ENCODE measurements at places on chromosomes 5 and 9.

GRCh38 chr9:103811462-103811861, 282.6 kb upstream of the SMC2 start:
- no peak for DNase-seq

- DNase-seq: no peak
Observed at GRCh38 chr9:123893831-123894460, 36.0 kb downstream of the DENND1A start.

DNA sequence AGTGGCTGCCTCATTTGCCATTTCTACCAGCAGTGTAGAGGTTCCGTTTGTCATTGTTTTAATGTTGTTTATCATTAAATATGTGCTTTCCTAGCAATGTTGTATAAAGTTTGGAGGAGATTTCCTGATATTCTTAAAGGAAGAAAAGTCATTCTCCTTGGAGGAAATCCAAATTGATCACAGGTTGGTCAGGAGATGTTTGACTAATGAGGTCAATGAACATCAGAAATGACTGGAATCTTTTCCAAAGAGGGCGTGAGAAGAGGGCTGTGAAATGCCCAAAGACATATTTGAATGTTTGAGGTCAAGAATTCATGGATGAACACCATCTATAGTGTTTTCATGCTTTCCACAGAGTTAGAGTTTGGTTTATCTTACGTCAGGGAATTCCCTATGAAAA, 471.3 kb downstream of the MAT2B start:
- DNase-seq: no peak

- no peak for DNase-seq
Observed at GRCh38 chr5:154351566-154351965, 94.2 kb upstream of the SAP30L start.

DNA sequence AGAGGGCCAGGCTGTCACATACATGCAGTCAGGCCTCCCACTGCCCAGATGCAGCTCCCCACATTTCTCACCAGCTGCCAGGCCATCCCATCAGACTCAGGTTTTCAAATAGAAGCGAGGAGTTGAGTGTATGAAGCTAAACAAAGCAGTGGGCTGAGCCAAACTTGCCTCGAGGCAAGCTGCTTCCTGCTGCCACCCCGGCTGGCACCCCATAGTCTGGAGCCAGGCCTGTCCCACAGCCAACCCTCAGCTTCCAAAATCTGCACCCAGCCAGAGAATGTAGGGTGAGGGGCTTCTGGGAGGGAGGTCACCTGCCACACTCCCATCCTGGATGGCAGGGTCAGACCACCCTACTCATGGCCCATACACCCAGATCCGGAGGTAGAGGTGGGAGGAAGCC, 22.3 kb upstream of the ALDH1B1 start:
- no peak for DNase-seq

GRCh38 chr5:143759396-143760130, 52.4 kb upstream of the HMHB1 start:
- peak; percentile 57 for DNase-seq

- no peak for DNase-seq
Observed at GRCh38 chr9:2531481-2531880, 90.1 kb upstream of the VLDLR start.

DNA sequence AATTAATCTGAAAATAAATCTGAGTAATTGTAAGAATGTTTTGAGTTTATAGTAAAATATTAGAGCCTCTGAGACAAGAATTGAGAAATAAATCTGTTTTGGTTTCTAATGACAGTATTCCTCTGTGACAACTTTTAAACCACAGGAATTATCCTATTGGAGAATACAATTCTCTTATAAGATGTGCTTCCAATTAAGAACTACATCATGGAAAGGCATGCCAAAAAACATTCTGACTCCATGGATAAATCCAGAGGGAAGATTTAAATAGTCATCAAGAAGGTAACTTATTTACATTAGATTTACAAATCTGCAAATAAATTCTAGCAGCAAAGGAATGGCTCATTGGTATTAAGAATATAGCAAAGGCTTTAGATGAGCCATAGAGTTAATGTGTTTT, 178.3 kb upstream of the ACOT12 start:
- DNase-seq: no peak

GRCh38 chr5:14753947-14754346, 89.4 kb downstream of the OTULIN start:
- no peak for DNase-seq

- DNase-seq: peak; percentile 33
Observed at GRCh38 chr5:149371296-149371962, 7.7 kb downstream of the IL17B start.

DNA sequence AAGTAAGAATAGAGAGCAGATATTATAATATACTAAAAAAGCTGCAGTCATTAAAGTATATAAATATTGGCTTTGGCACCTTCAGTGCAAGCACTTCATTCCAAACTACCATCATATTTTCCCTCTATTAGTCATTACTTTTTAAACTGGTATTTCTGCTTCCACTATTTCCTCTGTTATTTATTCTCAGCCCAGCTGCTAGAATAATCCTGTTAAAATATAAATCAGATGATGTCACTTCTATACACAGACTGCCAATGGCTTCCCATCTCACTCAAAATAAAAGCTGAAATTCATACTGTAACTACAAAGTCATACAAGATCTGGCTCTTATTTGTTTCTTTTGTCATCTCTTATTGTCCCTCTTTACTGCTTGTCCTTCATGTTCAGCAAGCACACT, 432.9 kb downstream of the TLE4 start:
- DNase-seq: no peak

GRCh38 chr5:154287136-154287535, 96.6 kb downstream of the GALNT10 start:
- no peak for DNase-seq

DNA sequence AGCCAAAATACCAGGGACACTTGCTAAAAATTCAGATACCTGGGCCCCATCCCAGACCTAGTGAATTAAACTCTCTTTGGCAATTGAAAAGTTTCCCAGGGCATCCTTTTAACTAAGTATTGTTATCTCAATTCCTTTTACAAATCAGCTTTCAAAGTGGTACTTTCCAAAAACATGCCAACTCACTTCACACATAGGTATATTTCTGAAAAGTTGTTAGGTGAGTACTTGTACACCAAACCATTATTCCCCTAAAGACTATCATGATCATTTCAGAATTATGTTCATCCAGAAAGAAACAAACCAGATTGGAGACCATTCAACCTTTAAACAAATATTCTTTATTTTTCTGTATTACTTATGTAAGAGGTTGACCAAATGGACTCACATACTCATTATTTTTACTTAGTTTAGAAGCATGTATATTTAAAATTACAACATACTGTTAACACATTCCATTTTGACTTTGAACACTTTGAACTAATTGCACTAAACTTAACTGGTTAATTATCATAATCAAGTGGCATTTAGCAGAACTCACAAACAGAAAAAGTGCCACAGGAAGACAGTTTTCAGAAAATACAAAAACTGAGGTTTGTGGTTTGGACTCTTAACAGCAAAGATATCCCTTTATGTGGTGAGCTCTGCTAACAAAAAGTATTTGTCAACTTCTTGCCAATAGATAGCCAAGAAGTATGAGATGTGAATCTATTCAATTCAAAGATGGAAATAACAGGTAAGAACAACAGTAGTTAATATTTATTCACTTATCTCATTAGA, 40.7 kb downstream of the KIAA0825 start:
- no peak for DNase-seq

DNA sequence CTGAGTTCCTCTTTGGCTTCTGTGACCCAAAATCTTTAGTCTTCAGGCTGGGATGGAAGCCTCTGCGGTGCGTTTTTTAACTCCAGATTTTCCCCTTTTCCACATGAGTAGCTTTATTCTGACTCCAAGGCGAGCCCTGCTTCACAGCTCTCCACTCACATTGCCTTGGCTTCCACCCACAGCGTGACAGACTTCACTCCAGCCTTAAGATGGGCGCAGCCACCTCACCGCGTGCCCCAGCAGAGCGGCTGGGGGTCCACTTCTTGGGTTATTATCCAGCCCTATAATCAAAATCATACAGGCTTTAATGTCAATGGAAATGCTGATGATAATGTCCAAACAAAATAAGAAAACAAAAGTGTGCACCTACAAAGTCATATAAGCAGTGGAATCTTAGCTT, 1.2 kb downstream of the EXOC3 start:
- no peak for DNase-seq

DNA sequence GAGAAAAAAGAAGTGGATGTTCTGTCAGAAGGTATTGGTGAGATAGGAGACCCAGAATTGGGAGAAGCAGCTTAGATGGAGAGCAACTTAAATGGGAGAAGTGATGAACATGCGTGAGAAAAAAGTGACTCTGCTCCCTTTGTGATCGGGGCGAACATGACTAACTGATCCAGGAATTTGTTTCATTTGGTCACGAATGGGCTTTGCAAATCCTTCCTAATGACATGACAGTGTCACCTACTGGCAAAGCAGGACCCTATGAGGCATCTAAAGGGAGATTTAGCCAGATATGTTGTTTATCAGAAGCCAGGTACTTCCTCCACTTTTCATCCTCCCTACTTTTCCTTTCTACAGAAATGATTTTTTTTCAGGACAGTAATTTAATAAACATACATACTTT, 787.4 kb upstream of the RGMB start:
- DNase-seq: no peak

DNA sequence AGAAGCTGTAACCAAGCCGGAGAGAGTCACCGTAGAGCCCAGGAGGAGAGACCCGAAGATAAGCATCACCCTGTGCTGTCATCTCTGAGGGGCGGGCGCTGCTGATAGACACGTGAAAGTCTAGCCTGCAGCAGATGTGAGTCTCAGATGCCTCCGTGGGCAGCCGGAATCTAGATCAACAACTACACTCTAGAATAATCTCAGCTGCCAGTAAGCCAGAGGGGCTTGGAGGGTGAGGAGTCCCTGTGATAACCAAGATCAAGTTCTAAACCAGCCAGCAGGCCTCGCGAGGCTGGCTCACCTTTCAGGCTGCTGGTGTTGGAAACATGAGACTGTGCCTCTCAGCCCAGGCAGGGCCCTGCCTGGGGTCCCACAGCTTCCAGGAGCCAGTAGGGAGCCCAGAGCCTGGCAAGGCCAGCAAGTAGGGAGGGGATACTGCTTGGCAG, 54.1 kb downstream of the DAPK1 start:
- no peak for DNase-seq

DNA sequence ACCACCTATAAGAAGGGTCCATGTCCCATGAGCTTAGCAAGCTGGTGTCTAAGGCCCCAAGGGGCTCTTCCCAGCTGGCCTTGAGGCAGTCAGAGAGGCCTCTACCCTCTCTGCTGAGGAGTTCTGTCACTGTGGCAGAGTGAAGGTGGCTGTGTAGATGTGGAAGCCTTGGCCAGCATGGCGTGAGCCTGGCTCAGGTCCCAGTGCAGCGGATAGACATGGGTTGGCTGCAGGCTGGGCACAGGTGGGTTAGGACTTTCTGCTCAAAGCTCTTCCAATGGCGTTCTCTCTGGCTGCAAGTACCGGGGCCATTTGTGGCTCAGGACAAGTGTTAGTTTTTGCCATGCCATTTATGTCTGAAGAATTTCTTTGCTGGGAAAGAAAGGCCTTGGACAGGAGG, 47.3 kb downstream of the JADE2 start:
- no peak for DNase-seq

GRCh38 chr9:75960551-75960950, 70.1 kb downstream of the PCSK5 start:
- no peak for DNase-seq

DNA sequence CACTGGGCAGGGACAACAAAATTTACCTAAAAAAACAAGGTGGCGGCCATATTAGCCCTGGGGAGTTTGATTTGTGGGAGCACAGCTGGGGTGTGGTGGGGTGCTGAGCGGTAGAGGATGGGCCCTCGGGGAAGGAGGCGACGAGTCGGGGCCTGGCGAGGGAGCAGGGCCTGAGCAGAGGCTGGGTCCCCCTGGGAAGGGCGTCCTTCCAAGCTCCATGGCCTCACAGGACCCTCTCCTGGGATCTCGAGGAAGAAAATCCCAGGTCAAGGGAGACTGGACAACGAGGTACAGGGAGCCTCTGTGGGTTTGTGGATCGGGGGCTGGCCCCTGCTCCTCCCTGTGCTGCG, 165.5 kb downstream of the CACNA1B start:
- DNase-seq: no peak

DNA sequence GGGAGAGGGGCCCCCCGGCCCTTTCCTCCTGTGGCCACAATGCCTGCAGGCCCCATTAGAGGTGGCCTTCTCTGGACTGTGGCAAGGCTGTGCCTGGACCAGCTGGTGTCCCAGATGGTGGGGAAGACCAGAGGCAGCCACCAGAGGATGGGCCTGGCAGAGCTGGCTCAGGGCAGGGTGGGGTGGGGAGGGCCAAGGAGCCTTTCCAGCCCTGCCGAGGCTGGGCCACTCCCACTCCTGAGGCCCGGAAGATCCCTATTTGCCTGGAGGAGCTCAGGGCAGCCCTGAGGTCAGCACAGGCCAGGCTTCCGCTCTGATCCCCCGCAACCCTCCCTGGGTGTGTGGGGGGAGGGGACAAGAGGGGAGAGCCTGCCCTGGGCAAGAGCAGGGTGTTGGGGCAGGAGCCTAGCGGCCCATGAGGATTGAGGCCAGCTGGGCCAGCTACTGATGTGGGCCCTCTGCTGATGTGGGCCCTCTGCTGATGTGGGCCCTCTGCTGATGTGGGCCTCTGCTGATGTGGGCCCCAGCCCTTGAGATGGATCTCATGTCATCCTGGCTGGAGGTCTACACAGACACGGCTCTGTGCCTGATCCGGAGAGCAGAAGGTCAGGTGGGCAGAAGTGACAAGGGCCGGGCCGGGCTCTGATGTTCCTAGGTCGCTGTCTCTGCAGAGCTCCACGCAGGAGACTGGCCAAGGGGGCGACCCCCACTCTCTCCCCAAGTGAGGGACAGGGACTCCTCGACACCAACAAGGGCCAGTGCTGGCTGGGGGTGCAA, 6.0 kb downstream of the MRPS2 start:
- no peak for DNase-seq

DNA sequence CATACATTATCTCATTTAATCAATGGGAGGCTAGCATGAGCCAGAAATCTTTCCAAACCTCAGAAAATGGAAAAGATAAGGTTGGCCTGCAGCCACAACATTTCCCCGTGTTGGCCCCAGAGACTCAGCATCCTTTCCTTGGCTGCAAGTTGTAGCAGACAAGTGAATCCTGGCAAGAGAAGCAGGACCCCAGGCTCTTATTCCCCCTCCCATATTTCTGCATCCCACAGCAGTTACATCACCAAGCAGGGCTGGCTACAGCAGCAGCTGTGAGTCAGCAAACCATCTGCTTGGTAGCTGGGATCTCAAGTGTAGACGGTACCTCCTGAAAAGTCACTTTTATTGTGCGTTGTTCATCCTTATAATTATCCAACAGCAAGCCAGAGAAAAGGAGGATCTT, 212.4 kb downstream of the GNA14 start:
- no peak for DNase-seq
